Mesenchymal stem cell (in vitro differentiated cells and primary cell): ENCODE measurements at places on chromosomes 3 and 15.
A peak's percentile ranks its signal among the peaks of the same experiment; 100 is the strongest.

- DNase-seq, result no peak
These were observed 611 bp upstream of the FANCI start for GRCh38 chr15:89243046-89243690.

- DNase-seq, result peak; percentile 95
These were observed 1.9 kb downstream of the TBC1D2B start for GRCh38 chr15:78075490-78076230.

DNA sequence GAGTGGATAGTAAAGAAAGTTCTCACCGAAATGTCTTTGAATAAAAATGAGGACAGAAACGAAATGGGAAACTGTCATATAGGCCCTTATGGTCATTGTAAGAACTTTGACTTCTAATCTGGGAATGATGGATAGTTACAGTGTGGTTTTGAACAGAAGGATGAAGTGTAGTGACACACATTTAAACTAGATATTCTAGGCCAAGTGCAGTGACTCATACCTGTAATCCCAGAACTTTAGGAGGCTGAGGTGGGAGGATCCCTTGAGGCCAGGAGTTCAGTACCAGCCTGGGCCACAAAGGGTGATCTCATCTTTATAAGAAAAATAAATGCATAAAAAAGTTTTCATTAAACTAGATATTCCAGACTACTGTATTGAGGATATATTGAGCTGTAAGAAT, 452.8 kb downstream of the ROBO1 start:
- no peak for DNase-seq

- peak; percentile 1 for DNase-seq
These were observed 333.1 kb upstream of the NECTIN3 start for GRCh38 chr3:110738531-110738930.

DNA sequence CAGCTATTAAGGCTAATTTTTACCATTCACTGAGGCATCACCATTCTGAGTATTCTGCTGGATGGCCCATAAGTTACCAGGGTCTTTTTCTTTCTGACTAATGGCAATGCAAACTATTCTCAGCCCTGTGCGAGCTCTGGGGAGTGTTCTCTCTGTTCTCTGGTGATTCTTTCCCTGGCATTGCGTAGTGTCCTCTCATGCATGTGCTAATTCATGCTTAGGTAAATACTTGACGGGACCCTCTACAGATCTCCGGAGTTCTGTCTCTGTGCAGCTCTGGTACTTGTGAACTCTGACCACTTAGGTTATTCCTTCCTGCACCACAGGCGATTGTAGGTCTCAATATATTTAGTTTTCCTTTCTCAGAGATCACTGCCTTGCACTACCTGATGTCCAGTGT, 34.8 kb downstream of the UBE2E1 start:
- DNase-seq, result no peak

DNA sequence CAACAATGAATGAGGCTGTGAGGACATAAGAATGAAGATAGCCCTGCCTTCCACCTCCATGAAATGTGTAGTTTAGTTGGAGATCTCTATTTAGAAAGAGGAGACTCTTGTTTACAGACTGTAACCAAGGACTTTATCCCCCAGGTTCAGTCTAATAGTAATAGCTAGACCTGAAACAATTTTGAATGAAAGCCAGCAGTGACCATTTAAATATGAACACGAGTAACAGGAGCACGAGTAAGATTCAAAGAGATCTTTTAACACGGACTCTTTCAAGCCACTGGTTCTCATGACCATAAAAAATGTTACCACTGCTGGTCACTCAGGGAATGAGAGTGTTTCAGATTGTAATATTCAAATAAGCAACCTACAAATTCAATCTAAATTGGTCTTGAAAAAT, 123.1 kb downstream of the FMN1 start:
- DNase-seq, result no peak

- DNase-seq, result no peak
These were observed 4.0 kb upstream of the ZNF639 start for GRCh38 chr3:179318876-179319275.

DNA sequence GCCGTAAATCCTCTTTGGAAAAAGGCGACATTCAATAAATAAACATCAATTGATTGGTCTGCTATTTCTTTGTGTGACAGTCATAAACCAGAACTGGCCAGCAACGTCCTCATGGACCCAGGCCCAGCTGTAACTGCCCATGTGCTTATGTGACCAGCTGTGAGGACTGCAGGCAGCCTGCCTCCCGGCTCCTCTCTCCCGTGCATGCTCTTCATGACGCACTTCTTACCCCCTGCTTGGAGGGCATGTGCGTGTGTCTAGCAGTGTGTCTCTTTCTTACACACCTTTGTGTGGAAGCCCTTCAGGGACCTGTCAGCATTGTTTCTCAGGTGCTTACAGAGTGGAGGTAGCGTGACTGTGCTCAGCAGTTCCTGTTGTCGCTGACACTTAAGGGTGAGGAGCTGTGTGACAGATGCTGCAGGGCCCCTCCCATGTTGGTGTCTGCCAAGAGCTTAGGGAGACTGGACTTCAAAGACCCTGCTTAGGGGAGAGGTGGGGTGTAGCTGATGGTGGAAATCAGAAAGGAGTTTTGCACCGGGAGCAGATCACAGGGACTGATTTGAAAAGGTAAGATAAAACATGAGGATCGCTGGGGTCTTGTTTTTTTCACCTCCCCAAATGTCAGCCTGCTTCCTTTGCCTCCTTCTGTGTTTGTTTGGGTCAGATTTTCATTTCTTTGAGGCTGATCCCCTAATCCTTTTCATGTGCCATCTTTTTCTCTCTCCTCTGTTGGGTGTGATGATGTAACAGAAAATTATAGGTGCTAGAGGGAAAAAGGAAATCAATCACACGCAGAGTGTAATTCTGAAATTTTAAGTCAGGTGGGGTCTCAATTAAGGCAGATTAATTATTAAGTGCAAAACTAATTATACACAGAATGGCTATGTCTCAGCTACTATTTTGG, 2.1 kb downstream of the PODXL2 start:
- no peak for DNase-seq

GRCh38 chr3:108293858-108294257, 2.5 kb upstream of the HHLA2 start:
- no peak for DNase-seq

DNA sequence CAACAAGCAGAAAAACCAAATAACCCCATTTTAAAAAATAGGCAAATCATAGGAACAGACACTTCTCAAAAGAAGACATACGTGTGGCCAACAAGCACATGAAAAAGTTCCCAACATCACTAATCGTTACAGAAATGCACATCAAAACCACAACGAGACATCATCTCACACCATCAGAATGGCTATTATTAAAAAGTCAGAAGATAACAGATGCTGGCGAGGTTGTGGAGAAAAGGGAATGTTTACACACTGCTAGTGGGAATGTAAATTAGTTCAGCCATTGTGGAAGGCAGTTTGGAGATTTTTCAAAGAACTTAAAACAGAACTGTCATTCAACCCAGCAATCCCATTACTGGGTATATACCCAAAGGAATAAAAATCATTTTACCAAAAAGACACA, 60.7 kb downstream of the ABI3BP start:
- DNase-seq, result no peak

DNA sequence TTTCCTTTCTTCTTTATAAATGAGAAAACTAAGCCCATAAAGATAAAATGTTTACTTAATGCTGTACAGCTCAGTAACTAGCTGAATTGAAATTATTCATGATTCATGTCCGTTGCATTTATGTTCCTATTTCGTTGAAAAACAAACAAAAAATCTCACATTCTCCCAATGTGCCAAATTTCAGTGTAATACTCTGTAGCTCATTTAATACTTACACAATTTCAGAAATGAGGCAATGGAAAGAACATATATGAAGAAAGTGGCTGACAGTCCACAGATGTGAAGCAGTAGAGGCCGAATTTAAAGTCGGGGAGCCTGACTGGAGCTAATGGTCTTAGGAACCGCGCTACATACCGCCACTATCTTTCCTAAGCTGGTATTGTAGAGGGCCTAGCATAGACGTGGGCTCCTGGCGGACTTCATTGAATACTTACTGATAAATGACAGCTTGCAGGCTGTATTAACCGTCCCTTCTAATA, 651 bp downstream of the PLSCR2 start:
- no peak for DNase-seq

DNA sequence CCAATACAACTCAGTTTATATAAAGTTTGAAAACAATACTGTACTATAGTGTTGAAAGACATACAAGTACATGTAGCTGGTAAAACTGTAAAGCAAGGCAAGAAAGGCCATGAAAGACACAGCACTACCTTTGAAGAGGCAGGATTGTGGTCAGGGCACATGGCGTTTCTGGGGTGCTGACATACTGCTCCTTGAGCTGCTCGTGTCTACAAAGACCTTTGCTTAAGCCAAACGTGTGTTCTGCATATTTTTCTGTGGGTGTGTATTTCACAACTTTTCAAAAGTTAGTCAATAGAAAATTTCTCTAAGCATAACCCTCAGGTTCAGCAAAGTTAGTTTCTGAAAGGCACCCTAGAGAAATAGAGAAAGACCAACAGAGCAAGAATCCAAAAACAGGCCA, 14.1 kb upstream of the TOPAZ1 start:
- no peak for DNase-seq

GRCh38 chr15:88865498-88866099, 29.7 kb downstream of the HAPLN3 start:
- DNase-seq, result no peak

GRCh38 chr3:110236976-110237610, 834.5 kb upstream of the NECTIN3 start:
- DNase-seq, result no peak

DNA sequence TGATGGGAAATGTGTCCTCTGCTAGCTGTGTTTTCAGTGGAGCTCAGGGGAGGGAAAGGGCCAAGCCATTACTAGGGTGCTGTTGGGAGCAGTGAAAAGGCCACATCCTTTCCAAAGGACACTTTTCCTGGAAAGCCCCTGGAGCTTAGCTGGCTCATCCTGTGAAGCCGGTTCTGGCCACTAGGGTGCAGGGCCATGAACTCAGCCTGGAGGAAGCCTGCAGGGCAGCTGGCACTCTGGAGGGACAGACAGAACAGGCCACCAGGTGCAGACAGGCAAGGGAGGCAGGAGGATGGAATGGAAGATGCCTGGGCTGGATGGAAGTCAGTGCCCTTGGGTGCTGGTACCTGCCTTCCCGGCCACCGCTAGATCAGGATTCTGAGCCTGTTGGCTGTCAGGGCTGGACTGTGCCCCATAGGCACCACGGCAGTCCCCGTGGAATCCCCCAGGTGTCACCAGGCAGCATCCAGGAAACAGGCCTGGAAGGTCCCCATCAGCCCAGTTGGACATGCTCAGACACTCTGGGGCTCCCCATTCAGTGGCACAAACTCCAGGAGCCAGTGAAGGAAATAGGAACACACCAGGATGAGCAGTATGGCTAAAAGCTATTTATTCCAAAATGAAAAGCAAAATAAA, 76.2 kb upstream of the C2CD4B start:
- DNase-seq, result peak; percentile 16

GRCh38 chr3:151871639-151872468, 1.6 kb upstream of the SUCNR1 start:
- peak; percentile 41 for DNase-seq

DNA sequence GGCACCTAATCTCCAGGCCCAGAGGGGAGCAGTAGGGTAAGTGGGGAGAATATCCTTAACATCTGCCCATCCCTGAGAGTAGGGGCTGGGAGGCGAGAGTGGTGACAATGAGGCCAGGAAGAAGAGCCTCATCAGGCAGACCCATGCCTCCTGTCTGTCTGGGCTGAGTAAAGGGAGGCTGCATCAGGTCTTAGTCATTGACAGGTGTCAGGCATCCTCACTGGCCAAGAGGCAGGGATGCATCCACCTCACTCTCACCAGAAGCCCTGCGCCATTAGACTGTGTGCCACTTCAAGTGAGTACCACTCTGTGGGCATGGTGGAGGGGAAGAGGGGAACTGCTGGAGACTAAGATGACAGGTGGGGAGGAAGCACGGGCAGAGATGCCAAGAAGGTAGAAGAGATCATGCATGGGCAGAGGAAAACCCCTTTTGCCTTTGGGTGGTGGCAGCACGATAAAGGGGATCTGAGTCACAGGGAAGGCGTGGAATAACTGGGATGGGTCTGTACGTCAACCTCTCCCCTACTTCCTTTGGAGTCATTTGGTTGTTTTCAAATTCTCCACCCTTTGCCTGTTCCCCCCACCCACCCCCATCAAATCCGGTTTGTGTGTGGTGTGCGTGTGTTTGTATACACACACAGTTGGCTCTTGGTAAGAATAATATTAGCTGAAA, 14.1 kb downstream of the ANAPC13 start:
- peak; percentile 63 for DNase-seq

GRCh38 chr3:57065588-57065987, 5.1 kb downstream of the SPATA12 start:
- peak; percentile 62 for DNase-seq

DNA sequence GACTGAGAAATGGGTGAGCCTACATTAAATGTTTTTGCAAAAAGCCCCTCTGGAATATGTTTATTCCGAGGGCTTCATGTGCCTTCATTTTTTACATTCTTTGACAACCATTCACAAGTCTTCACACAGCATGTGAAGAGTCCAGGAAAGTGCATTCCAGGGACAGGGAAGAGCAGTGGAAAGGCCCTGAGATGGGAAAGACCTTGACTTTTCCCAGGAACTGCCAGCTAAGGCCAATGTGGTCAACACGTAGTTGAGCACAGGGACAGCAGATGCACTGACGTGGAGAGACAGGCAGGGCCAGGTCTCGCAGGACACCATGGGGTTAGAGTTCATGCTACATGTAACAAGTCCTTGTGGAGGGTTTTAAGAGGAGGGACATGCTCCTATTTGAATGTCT, 21.7 kb downstream of the SSR3 start:
- peak; percentile 95 for DNase-seq

- DNase-seq, result no peak
These were observed 77.8 kb downstream of the NBEAL2 start for GRCh38 chr3:47057212-47057671.

- no peak for DNase-seq
These were observed 415.0 kb downstream of the NTRK3 start for GRCh38 chr15:87841426-87841998.
